Thoracic aorta endothelial cell (primary cell): ENCODE measurements at places on chromosomes 4 and X. TPM values are rescaled to one million over a fixed set of nuclear protein-coding genes. Genes with fewer than 3 reads are reported as not detected.

SORCS2 gene
- total RNA-seq = not detected in 2 replicates

RASL11B gene
- not detected in 2 replicates for total RNA-seq

ANKRD50 gene
- total RNA-seq = 88.2 and 128 TPM in 2 replicates

MAGEC3 gene
- not detected in 2 replicates for total RNA-seq

PPP1R2C gene
- not detected in 2 replicates for total RNA-seq

RIPPLY1 gene
- not detected in 2 replicates for total RNA-seq

TKTL2 gene
- total RNA-seq = not detected in 2 replicates

SLC26A1 gene
- 0.13 TPM in 1 of 2 replicates, not detected in the other for total RNA-seq

BEX2 gene
- total RNA-seq = 0.27 and 0.29 TPM in 2 replicates

SLC4A4 gene
- 0.13 and 0.29 TPM in 2 replicates for total RNA-seq

IL2 gene
- not detected in 2 replicates for total RNA-seq

COL4A6 gene
- 2.1 and 2.7 TPM in 2 replicates for total RNA-seq

GALNTL6 gene
- not detected in 2 replicates for total RNA-seq

ADAMTS3 gene
- total RNA-seq = 3.6 and 4.7 TPM in 2 replicates

PPEF2 gene
- total RNA-seq = not detected in 2 replicates
